Brain microvascular endothelial cell (primary cell): ENCODE measurements at places on chromosomes 1 and 21.

- DNase-seq, result no peak
Observed at GRCh38 chr21:42237577-42237976, 18.6 kb downstream of the ABCG1 start.

DNA sequence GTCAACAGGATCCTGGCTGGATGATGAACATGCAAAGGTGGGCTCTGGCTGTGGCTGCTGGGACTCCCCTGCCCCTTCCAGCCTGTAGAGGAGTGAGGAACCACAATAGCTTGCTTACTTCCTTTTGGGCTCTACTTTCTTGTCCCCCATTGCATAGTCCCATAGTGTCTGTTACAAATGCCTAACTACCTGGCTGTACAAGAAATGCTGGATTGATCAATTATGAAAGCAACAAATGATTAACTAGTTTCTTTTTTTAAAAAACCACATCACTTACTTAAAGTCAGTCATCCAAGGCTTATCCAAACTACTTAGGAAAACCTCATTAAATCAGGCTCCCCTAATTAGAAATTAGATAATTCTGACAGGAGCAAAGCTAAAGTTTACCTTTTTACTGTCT lies 514.1 kb upstream of the PKN2 start:
- no peak for DNase-seq

DNA sequence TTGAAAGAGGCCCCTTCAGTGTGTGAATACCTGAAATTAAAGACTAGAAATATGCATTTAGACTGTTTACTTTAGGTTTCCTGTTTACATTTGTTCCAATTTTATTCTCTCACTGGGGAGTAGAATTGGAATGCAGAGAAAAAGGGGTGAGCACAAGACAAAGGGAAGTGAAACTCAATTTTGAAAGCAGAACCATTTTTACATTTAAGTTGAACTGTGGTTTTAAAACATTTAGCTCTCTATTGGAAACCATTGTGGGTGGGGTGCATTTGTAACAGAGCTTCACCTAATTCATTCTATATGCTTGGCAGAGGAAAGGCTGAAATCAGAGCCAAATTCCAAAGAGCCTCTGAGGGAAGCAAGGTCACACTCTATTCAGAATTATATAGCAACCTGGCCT lies 235.3 kb upstream of the C1orf105 start:
- DNase-seq, result no peak

- DNase-seq, result no peak
Observed at GRCh38 chr1:227796359-227796915, 19.0 kb upstream of the PRSS38 start.

GRCh38 chr1:7785108-7785507 lies 1.0 kb downstream of the PER3 start:
- DNase-seq, result no peak
